ENCODE measurements at places on chromosomes 1 and 21.
A peak's percentile ranks its signal among the peaks of the same experiment; 100 is the strongest.

GRCh38 chr21:25425156-25425555, 182.1 kb downstream of the MRPL39 start:
- no peak for DNase-seq

DNA sequence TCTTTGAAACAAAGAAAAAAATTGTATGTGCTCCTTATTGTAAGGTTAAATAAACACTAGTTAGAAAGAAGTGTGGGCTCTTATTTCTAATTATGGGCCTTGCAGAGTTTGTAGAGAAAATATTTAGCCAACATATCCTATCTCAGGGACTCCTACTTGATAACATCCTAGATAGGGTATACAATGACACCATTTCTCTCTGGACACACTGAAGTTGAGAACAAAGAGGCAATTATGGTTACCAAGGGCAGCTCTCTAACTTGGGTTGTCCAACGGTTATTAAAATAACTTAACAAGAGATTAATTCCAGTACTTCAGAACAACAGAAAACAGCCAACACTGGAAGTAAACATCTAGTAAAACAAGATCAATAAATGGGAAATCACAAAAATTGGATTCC, 69.0 kb upstream of the ZC3H11B start:
- DNase-seq: no peak

GRCh38 chr1:199508653-199509052, 518.9 kb upstream of the NR5A2 start:
- DNase-seq: no peak

GRCh38 chr1:228104526-228105269, 1.6 kb upstream of the C1orf35 start:
- DNase-seq: peak; percentile 39

DNA sequence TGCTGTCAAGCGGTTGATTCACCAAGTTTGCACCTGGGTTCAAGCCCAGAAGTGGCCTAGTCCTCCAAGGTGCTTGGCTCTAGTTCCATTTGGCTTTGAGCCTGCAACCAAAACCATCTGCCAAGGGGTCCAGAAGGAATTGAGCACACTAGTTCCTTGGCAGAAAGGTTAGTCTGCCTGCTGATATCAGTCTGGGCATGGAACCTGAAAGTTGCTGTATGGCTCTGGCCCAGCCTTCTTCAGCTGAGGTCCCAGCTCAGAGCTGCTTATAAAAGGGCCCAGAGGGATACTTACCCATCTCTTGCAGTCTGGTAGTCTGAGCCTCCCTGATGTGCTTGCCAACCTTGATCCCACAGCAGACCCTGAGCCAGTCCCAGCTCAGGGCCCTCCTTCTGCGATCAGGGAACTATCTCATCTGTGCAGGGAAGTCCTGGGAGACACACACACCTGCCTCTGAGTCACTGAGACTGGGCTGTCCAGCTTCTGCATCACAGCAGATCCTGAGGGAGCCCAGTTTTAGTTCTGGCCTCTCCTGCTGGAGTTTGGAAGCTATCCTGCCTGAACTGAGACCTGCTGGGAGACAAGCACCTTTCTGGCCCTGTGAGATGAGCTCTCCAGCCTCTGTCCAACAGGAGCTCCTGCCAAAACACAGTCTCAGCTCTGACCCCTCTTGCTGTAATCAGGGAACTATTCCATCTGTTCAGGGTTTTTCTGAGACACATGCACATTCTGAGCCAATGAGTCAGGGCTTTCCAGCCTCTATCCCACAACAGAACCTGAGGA, 75.8 kb downstream of the CTH start:
- DNase-seq: peak; percentile 86

GRCh38 chr21:41706678-41707077, 60.2 kb downstream of the RIPK4 start:
- no peak for DNase-seq

- DNase-seq: no peak
These were observed 40.5 kb downstream of the MAP3K7CL start for GRCh38 chr21:29170944-29171343.

GRCh38 chr1:98201666-98202081, 280.8 kb upstream of the DPYD start:
- DNase-seq: peak; percentile 91

- DNase-seq: no peak
These were observed 239.5 kb downstream of the FAF1 start for GRCh38 chr1:50720457-50721053.

- DNase-seq: no peak
These were observed 12.2 kb downstream of the AMY1C start for GRCh38 chr1:103761896-103762295.

- DNase-seq: no peak
These were observed 23.4 kb upstream of the PODN start for GRCh38 chr1:53038566-53038965.

GRCh38 chr1:154435599-154436200, 30.6 kb downstream of the IL6R start:
- no peak for DNase-seq

GRCh38 chr1:169943963-169944526, 50.3 kb upstream of the SCYL3 start:
- DNase-seq: no peak

- no peak for DNase-seq
These were observed 1895.1 kb downstream of the MRPL39 start for GRCh38 chr21:23712166-23712565.
